ENCODE measurements at places on chromosomes 11 and 22.

DNA sequence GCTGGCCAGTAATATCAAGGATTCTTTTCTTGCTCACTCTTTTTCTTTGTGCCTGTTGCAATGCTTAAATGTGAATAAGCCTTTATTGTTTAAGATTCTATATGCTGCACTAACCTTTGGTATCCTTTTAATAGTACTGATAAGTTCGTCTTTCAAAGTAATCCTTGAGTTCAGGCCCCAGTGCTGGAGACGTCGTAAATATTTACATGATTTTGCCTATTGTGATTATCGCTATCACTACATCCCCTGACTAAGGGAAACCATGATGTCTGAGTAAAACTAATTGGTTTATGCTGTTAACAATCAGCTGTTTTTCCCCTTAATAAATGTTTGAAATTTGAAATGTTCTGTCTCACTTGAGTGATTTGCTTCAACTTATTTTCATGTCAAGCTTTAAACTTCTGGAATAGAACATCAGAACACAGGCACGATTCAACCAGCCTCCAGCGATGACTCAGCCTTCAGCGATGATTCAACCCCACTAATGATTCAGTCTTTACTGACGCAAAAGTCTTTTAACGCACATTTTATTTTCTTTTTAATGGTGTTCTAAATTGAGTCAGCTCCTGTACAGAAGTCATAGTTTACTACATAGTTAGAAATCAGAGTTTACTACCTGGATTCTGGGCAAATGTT, 3.9 kb downstream of the HTATIP2 start:
- DNase-seq, result peak; percentile 71

DNA sequence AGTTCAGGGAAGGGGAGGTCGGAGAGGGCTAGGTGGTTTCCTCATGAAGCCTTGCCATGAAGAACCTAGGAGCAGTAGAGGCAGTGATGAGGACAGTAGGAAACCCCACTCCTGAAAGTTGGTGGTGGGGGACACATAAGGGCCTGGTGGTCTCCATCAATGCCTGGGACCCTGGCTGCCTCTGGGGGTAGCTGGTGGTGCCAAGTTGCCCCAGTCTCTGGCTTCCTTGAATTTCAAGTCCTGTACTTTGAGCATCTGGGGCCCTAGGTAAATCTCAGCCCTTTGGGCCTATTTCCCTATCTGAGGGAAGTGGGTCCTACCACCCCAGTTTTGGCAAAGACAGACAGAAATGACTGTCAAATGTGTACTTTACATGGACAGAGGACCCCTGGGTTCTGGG, 28.1 kb downstream of the AMPD3 start:
- no peak for DNase-seq

GRCh38 chr11:24312464-24313238, 184.2 kb upstream of the LUZP2 start:
- DNase-seq, result no peak

GRCh38 chr11:9787260-9787659, 123.4 kb downstream of the SWAP70 start:
- DNase-seq, result no peak

- DNase-seq, result no peak
Measured at GRCh38 chr11:36091256-36091811, 147.5 kb downstream of the LDLRAD3 start.

DNA sequence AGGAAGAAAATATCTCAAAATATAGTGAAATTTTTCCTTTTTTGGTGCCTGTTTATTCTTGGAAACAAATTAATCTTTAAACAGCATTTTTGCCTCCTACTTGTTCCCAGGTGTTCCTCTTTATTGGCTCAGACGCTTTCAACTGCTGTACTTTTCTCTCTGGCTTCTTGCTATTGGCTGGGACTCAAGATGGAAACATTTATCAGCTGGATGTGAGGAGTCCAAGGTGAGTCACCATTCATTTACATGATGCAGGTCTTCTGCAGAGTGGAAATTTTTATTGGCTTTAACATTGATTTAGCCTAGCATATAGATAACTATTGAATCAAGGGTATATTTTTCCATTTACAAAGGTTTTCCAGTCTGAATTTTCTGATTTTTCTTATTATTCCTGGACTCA, 34.4 kb upstream of the DNAJB13 start:
- no peak for DNase-seq

DNA sequence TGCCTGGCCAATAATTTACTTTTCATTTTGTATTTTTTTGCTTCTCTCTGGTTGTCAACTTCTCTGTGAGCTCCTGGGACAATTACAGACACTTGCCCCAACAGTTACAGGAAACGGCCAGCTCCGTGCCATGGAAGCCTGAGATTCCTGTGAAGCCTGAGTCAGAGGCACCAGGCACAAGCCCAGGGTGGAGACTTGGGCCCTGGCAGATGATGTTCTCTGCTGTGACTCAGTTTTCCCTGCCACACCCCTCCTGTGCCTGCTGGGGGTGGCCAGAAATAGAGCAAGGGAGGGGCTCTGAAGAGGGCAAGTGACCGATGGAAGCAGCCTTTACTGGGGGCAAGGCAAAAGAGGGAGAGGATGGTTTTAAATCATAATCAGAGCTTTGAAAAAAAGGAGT, 4.9 kb downstream of the ATP5MGL start:
- no peak for DNase-seq

- DNase-seq, result no peak
Measured at GRCh38 chr22:38901111-38901641, 29.2 kb upstream of the CBX6 start.

DNA sequence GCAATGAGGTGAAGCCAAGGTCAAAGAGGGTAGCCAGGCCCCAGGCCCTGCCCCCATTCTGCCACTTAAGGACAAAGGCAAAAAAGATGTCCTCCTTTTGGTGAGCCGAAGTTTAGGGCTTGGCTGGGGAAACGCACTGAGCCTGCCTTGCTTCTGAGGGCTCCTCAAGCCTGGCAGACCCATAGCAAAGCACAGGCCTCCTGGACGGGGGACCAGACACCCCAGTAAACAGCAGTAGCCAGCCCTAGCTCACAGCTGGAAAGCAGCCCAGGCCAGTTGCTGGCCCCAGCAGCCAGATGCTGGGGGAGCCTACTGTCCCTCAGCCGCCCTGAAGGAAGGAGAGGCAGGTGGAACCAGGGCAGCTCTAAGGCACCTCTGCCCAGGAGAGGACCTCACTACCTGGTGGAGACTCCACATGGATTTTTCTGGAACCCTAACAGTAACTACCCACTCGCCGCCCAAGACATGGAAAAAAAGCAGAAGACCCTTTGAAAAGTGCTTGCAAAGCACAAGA, 3.8 kb upstream of the PYGM start:
- DNase-seq, result no peak

- DNase-seq, result no peak
Measured at GRCh38 chr22:41256254-41257253, 15.8 kb upstream of the CHADL start.

GRCh38 chr11:35566181-35566580, 40.8 kb upstream of the PAMR1 start:
- DNase-seq, result no peak

DNA sequence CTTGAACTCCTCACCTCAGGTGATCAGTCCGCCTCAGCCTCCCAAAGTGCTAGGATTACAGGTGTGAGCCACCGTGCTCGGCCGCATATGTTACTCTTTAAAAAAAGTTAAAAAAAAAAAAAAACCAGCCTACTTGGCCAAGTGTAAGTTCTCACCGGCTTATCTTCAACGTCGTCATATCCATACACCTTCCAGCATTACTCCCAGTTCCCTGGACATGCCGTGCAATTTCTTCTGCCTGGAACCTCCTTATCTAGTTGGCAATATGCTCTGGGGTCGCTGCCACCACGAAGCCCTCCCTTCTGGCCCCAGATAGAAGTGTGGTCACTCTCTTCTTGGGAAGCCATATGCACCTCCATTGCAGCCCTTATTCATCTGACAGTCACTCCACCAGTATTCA, 36.3 kb upstream of the CBX7 start:
- no peak for DNase-seq

GRCh38 chr11:1129611-1130160, 28.1 kb upstream of the MUC5AC start:
- DNase-seq, result no peak

DNA sequence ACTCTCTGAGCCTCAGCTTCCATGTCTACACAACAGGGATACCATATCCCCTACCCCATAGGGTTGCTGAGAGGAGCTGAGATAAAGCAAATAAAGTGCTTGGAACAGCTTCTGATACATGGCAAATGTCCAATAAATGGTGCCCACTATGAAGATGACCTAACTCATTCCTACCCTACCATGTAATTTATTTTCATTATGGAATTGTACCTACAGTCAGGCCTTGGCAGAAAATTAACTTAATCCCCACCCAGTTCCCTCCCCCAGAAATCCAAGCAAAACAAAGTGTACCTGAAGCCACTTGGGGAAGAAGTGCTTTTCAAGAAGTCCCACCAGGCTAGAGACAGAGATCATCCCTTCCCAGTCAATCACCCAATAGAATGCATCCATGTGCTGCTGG, 10.8 kb downstream of the SRRD start:
- no peak for DNase-seq

GRCh38 chr11:36840378-36840777, 242.3 kb upstream of the RAG2 start:
- no peak for DNase-seq

DNA sequence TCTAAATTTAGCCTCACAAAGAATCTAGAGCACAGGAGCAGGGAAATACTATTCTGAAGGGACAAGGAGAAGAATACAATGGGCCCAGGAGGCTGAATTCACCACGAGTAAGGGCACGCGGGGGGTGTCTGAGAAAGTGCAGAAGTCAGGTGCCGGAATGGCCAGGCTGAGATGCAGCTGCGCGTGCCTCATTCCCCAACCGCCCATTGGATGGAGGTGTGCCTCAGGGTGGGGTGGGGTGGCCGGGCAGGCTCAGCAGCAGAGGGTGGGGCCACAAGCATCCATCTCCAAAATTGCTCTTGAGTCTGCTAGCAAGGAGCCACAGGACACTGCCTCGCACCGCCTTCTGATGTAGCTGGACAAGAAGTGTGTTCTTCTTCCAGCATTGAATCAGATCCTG, 387.0 kb downstream of the SHANK2 start:
- no peak for DNase-seq

DNA sequence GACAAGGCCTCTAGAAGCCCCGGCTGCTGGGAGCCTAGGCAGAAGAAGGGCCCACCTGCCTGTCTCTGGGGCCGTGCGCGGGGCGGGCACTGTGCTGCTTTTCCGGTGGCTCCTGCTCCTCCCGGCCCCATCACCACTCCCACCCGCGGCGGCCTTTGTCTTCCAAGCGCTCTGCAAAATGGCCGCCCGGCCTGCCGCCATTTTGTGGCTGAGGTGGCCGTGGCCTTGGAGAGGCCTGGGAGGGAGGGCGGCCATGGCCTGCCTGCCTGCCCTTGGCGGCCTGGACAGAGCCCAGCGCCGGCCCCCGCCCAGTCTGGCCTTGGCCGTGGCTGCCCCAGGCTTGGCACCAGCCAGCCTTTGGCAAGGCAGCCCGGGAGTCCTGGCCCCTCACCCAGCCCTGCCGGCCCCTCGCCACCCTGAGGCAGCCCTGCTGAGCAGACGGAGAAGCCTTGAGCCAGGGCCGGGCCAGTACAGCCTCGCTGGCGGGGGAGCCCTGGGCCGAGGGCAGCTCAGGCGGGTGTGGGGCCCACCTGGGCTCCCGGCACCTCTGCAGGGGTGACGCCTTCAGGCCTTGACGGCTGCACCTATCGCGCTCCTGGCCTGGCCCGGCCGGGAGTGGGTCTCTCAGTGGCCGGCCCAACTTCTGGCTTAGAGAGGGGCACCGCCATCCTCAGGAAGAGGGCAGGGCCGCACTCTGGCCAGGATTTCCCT, 46.0 kb upstream of the PPARA start:
- no peak for DNase-seq

- peak; percentile 85 for DNase-seq
Measured at GRCh38 chr11:86214710-86215109, 29.8 kb upstream of the EED start.

- peak; percentile 44 for DNase-seq
Measured at GRCh38 chr11:130001461-130002351, 929 bp downstream of the PRDM10 start.

- no peak for DNase-seq
Measured at GRCh38 chr11:57641011-57641807, 8.5 kb downstream of the YPEL4 start.

- no peak for DNase-seq
Measured at GRCh38 chr22:49827271-49827852, 311 bp downstream of the BRD1 start.

GRCh38 chr11:131246663-131247062, 123.8 kb upstream of the NTM start:
- DNase-seq, result no peak

GRCh38 chr11:35003658-35004057, 87.2 kb downstream of the PDHX start:
- DNase-seq, result no peak

DNA sequence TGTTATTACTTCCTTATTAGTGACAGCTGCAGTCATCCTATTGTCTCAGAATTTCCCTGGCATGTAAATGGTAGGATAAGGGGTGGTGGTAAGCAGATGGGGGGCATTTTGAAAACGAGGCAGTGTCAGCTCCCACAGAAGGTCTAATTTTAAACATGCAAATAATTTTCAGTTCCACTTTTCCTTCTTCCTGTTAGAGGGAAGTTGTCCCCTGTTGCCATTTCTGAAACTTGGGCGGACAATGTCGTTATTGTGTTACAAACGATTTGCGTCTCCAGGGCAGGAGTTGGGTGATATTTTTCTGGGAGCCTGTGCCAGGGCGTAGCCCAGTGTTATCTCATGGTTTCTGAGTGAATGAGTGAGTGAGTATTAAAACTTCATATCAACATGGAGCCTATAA, 7.4 kb downstream of the PTPRJ start:
- DNase-seq, result no peak

DNA sequence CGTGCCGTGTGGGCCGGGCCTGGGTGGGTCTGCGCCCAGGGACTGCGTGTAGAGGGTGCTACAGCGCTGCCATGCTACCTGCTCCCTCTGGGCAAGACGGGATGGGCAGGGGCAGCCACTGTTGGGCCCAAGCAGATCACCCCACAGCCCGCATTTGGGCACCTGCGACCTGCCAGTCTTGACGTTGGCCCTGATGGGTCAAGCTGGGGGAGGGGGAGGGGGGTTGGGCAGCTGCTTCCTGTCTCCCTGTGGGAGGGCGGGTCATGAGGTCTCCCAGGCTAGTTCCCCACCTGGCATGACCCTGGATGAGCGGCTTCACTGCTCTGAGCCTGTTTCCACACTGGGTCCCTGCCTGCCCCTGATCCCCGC, 2.8 kb upstream of the RPS19BP1 start:
- DNase-seq, result no peak

DNA sequence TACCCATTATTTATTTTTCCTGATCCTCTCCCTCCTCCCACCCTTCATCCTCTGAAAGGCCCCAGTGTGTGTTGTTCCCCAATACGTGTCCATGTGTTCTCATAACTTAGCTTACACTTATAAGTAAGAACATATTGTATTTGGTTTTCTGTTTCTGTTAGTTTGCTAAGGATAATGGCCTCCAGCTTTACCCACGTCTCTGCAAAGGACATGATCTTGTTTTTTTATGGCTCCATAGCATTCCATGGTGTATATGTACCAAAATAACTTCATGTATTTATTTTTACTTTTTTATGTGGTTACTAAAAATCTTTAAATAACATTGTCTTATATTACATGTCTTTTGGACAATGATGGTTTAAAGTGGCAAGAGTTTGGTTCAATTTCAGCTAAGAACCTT, 15.2 kb downstream of the PDGFD start:
- DNase-seq, result no peak

Data from activated CD4-positive, alpha-beta T cell treated with anti-CD3 and anti-CD28 coated beads, Interleukin-2, amount 50 U/mL, for 48 hours (primary cell).